Urothelium cell line (cell line): ENCODE measurements at places on chromosomes 7 and 10.

DNA sequence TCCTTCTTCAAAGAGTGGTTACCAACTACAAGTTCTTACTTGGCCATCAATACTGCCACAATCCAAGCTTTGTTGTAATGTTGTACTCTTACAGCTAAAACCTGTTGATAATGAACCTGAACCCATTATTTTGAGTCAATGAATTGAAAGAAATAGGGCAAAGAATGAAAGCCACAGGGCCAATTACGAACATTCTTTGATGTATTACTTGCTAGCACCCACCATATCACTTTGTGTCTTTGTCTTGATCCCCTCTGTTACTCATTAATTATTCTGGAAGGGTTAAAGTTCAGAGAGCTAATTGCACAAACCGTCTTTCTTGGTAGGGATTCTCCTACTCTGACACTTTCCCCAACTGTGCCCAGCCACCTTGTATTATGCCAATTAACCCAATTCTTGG, 53.2 kb upstream of the TFEC start:
- DNase-seq: no peak

GRCh38 chr10:125990974-125991373, 94.6 kb downstream of the FANK1 start:
- DNase-seq: no peak

- DNase-seq: no peak
These were observed 112.4 kb upstream of the FAM171A1 start for GRCh38 chr10:15483215-15484075.

GRCh38 chr7:30201161-30201666, 66.4 kb downstream of the MTURN start:
- DNase-seq: no peak

GRCh38 chr7:82633592-82633991, 190.0 kb upstream of the CACNA2D1 start:
- DNase-seq: no peak
